ENCODE measurements at places on chromosomes 1 and 21.

- no peak for DNase-seq
Measured at GRCh38 chr1:154689083-154689482, 81.1 kb upstream of the ADAR start.

GRCh38 chr1:169513208-169513607, 27.5 kb upstream of the SLC19A2 start:
- no peak for DNase-seq

- DNase-seq = no peak
Measured at GRCh38 chr1:175129182-175129581, 61.5 kb downstream of the TNN start.

DNA sequence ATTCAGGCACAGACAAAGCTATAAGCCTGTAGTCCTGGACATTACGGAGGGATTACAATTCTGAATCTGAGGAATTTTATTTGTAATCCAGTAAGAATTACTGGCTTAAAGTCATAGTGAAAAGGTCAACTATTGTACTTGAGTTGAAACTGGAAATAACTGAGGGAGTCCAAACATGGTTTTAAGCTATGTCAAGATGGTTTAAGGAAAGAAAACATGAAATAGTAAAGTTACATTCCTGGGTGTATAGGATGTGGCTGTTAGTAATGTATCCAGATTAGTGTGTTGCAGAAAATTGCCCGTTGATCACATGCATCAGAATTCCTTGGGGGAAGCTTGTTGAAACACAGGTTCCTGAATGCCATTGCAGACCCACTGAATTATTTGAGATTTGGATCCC, 124.8 kb upstream of the GORAB start:
- DNase-seq = no peak

DNA sequence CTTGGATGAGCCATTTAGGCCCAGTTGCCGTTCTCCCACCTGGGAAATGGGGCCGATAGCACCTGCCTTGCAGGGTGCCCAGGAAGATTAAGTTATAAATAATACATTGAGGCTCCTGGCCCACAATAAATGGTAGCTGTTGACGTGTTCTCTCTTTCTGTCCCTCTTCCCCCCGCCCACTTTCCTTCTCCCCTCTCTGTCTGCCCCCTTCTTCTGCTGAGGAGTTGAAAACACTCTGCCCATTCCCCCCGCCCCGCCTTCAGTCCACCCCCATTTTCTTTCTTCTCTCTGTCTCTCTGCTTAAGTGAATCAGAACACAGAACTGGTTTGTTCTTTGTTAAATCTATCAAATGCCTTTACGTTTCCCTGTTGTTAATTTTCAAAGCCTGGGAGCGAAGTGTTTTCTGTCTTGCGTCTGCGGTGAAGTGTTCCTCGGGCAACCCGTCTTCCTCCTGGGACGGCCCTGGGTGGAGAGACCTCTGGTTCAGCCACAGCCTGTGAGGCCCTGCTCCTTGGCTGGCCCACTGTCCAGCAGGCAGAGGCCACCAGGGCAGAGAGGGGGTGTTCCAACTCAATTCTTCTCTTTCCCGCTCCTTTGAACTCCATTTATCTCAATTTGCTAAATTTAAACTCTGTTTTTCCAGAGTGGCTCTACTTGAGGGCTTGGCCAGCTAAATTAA, 29.3 kb upstream of the SELENON start:
- DNase-seq = no peak

GRCh38 chr1:39183503-39184353, 20.8 kb upstream of the MACF1 start:
- peak; percentile 59 for DNase-seq

Measured in NCI-H460 (cell line).